CD4-positive, alpha-beta T cell treated with Interleukin-2 at 100 ng/mL for 4 hours (primary cell): ENCODE measurements at places on chromosomes 5 and 9.

- peak; percentile 82 for DNase-seq
These were observed 43.7 kb upstream of the TMEM252 start for GRCh38 chr9:68584189-68585033.

GRCh38 chr9:106964822-106965525 lies 102.0 kb downstream of the ZNF462 start:
- no peak for DNase-seq

DNA sequence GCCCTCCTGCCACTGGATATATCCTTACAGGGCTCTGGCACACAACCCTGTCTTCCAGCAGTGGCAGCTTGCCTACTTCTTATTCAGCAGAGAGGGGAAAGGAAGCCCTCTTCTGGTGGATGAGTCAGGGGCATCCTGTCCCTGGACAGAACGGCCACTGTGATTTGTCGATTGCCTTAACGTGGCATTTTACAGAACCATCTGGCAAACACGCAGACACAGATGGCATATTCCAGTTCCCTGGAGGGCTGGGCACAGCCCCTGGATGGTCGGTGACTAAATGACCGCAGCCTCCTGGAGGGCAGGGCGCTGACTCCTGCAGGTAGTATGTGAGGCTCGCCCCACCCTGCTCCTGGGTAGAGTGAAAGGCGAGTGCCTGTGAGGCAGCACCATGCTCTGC lies 62.1 kb downstream of the DCP2 start:
- DNase-seq = no peak

DNA sequence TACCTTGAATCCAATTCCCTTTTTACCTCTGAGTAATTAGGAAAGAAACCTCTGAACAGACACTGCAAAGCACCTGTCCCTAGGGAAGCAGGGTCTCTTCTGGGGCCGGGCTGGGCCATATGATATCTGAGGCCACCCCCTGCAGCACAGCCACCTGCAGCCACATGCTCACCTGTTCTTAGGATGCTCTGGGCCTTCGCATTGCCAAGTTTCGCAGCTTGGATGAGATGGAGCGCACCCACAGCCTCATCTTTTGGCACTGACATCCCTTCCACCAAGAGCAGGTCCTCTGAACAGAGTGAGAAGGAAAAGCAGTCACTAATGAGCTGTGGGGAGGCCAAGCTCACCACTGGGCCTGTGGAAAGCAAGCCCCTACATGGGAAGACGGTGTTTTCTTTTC lies 27.3 kb downstream of the CLTA start:
- DNase-seq = no peak

- DNase-seq = no peak
These were observed 201.6 kb upstream of the IRX1 start for GRCh38 chr5:3393920-3394597.

GRCh38 chr9:3608011-3608410 lies 82.2 kb upstream of the RFX3 start:
- DNase-seq = no peak

- DNase-seq = no peak
These were observed at the start of gene TIFAB for GRCh38 chr5:135452321-135453030. TIFAB (minus strand) TSS chr5:135452351; CDS start chr5:135449939, 2,412 bp downstream.

DNA sequence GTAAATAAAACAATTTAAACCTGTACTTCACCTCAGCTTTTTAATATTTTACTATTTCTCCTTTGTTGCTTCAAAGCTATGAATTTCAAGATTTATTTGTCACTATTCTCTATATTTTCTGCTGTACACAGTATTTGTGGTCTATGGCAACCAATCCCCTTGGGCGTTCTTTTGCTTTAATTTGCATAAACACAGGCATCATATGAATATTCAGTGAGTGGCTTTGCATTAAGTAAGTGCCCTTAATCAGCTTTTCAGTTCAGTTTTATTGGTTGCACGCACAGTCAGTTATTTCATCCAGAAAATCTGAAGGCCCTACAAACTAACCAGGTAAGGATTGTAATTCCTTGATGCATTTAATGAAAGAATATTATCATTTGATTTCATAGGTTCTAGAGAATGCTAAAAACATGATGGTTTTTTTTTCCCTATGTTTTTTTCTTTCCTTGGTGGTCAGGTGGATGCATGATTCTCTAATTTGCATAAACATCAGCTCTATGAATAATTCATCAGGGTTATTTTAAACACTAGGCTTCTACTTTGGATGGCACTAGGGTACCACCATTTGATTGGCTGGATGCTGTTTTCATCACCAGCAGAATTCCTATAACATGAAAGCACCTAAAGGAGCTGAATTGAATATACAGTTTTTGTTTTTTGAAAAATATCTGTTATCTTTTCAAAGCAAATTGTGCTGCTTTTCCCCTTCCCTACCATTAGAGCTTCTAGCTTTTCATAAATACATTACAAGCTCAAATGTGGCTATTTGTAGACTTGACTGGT lies 249.2 kb upstream of the CCNH start:
- no peak for DNase-seq

DNA sequence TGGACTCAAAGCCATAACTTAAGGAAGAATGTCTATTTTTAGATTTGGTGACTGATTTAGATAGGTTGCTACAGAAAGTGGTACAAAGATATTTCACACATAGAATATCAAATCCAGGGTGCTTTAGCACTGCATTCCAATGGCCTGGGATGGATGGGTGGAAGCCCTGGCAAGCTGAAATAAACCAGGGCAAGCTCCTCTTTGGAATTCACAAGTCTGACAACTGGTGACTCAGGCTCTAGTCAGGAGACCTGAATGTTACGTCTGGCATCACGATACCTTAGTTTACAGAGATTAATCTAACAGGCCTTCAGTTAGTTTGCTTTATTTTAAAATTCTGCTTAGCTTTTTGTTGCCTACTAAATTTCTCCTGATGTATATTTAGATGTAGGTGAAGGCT lies 144.0 kb downstream of the TMC1 start:
- no peak for DNase-seq

DNA sequence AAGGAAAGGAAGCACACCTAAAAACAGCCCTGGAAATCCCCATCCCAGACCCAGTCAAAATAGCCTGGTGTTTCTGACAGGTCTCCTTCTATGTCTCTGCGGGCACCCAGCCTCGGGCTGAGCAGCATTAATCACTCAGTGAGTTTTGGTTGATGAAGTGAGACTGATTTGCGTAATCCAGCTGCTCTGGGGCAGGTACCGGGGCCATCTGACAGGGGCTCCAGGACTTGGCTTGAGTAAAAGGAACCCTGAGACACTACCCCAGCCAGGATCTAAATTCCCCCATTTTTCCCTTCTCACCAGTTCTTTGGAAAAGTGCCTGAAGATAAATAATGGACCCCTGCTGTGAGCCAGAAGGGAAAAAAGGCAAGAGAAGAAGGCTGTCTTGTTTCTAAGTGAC lies 596 bp downstream of the SLC28A3 start:
- no peak for DNase-seq

- no peak for DNase-seq
These were observed 103.1 kb downstream of the PAM start for GRCh38 chr5:102858221-102858620.

DNA sequence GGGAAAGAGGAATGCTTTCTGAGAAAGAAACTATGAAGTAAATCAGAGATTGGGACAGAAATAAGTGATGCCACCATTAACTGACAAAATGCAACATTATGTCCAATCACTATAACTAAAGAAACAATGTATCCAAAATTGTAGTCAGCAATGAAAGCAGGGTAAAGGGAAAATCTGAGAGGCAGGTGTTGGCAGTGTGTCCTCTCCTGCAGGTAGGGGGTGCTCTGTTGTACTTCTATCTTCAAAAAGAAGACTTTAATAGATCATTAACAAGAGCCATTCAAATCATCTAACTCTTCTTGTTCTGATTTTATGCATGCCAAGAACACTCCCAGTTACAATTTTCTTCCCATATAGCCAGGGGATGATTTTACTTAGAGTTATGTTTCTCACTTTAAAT lies 1275.7 kb downstream of the PTPRD start:
- DNase-seq = no peak

DNA sequence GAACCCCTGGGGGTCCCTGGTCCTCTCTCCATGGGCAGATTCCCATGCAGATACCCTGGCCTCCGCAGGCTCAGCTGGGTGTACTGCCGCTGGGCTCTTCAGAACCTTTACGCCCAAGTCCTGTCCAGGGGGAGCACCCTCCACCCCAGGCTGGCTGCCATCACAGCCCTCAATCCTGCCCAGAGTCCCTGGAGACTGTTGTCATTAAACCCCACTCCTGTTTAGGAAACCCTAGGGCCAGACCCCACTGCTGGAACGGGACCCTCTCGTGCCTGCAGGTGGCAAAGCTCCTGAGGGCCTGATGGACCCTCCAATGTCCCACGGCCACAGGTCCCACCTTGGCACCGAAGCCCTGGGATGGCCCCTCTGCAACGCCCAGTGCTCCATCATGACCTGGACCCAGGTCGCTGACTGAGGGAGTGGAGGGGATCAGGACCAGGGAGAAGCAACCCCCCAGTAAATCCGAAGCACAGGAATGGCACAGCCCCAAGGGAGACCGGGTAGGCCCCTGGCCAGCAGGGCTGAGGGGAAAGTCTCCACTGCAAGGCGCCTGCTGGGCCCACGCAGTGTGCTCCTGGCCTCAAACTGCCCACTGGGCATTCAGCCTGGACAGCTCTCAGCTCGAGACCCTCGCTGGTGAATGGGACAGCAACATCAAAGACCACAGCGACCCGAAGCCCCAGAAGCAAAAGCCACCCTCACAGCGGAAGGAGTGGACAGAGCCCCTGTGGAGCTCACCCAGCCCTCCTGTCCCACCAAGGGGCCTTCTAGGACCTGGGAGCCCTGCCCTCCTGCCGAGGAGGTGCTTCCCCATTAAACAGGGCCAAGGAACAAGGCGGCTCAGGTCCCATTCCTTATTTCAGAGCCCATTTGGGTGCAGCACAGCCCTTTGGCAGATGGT lies 8.3 kb downstream of the ZDHHC11B start:
- no peak for DNase-seq

GRCh38 chr9:16796304-16796825 lies 74.1 kb downstream of the BNC2 start:
- no peak for DNase-seq

GRCh38 chr5:133123297-133123696 lies 71.5 kb downstream of the HSPA4 start:
- DNase-seq = no peak

DNA sequence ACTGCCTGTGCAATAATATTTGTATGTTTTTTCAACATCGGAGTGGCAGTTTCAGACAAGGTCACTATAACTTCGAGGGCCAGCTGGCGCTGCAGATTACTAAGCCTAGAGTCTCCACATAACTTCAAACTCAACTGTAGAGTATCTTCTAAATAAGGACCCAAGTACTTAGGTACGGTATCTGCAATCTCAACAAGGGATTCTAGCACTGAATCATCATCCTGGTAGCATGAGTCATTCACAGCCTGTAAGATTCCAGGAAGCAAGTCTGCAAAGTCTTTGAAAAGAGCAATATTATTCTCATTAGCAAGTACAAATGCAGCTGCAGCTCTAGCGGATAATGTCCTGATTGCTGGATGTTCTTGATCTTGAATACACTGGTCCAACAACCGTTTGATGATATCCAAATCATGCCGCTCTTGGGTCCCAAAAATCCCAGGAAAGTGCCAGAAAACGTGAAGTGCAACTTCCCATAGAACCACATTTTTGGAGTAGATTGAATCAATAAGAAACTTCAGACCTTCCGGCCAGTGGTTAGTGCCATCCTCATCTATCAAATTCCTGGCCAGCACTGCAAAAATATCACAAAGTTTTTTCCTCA lies 654 bp downstream of the RANBP6 start:
- peak; percentile 74 for DNase-seq

DNA sequence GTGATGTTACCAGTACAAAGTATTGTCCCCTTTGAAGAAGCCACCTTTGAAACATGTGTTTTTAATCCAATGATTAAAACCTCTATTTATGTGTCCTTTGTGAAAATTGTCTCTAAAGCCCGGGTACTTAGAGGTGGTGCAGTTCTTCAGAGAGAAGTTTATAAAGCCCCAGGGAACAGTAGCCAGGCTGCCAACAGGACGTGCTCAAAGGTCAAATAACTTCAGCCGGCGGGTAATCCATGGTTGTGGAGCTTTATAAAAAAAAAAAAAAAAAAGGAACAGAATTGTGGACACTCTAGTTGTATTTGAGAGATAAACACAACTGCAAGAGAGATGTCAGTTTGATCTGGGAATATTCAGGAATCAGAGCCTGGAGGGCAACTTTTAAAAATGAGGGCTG lies 57.9 kb upstream of the CTNND2 start:
- no peak for DNase-seq

DNA sequence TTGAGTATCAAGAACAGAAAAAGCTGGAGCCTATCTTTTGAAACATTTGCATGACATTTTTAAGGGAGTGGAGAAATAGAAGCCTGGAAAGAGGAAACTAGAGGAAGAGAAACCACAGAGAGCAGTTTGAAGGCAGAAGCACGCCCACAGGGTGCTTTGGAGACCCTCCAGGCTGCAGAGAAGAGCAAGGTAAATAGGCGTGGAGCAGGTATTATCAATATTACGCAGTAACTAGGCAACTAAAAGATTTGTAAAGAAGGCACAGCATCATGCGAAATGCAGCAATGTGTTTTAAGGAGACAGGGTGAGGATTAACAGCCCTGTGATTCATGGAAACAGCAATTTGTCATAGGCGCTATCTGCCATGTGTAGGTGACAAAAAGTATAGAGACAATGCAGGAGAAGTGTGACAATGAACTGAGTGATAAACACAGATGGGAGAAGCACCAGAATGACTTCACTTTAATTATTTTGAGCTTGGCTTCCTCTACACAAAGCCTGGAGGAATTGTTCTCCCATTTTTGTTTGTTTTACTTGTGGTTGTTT lies 281.2 kb downstream of the BRINP1 start:
- no peak for DNase-seq

DNA sequence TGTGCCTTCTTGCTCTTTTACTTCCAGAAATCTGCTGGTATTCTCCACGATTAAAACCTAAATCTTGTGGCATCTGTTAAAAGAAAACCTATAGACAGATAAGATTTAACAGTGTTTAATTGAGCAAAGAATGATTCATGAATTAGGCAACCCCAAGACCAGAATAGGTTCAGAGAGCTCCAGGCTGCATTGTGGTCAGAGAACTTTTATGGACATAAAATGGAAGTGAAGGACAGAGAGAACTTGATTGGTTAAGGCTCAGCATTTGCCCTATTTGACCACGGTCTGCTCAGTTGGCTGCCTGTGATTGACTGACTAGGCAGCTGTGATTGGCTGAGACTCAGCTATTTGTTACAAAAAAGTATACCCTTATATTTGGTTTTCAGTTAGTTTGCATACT lies 10.4 kb upstream of the SLC36A2 start:
- no peak for DNase-seq

- DNase-seq = no peak
These were observed 796 bp upstream of the PDLIM7 start for GRCh38 chr5:177498013-177498787.

GRCh38 chr9:134618163-134618832 lies 23.3 kb upstream of the COL5A1 start:
- DNase-seq = no peak

DNA sequence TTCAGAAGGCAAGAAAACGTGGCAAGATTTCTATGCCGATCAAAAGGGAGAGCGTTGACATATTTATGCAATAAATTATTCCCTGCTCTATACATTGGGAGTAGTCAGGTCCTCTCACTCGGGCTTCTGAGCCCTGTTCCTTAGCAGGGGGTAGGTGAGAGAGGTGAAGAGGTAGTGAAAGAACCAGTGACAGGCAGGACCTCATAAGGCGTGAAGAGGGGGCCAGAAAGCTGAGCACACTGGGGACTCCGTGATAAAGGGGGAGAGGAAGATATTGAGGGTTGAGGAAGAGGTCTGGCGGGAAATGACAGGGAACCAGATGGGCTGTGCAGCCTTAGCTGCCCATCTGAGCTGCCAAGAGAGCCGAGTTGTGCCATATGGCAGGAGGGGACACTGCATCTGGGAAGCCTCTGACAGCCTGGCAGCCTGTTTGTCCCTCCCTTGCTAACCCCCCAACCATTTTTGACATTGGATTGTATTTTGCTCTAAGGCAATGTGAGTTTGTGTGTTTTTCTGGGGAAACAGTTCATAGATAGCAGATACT lies 782 bp upstream of the CDC20B start:
- DNase-seq = no peak
